ENCODE measurements at places on chromosomes 1 and 21.

DNA sequence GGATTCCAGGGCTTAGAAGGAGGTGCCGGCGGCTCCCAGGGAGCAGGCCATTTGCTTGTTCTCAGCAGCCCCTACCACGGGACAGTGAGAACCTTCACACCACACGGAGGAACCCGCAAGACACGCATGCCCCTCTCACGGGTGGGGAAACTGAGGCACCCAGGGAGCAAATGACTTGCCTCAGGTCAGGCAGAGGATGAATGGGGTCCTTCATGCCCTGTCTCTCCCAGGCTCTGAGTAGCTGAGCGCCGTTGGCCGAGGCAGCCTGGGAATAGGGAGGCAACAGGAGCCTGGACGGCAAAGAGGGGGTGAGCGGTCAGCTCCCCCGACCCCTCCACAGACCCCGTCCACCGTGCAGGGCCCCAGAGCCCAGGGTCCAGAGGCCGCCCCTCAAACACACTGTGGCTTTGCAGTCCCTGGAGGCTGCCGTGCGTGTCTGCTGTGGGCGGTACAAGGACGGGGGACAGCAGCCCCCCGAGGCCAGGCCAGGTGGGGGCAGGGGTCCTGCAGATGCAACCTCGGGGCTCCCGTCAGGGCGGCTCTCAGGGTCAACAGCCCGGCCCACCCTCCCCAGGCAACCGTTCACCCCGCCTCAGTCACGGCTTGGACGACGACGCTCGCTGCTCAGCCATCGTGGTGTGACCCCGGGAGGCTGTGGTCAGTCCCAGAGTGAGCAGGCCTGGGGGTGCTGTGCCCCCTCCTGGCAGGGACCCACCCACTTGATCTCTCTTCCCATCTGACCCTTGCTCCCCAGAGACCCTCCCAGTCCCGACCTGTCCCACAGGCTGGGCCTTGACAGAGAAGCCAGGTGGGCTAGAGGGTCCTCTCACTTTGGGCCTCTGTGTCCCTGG, 15.8 kb upstream of the COL6A2 start:
- no peak for DNase-seq

- DNase-seq = no peak
Observed at GRCh38 chr1:160768295-160768657, 27.7 kb upstream of the LY9 start.

GRCh38 chr1:93541045-93541444, 93.1 kb downstream of the FNBP1L start:
- no peak for DNase-seq

- DNase-seq = no peak
Observed at GRCh38 chr1:113605146-113605545, 154.1 kb downstream of the PHTF1 start.

- DNase-seq = no peak
Observed at GRCh38 chr1:39859859-39860812, 23.2 kb downstream of the TRIT1 start.

- DNase-seq = no peak
Observed at GRCh38 chr1:228104526-228105269, 1.6 kb upstream of the C1orf35 start.

GRCh38 chr1:15802234-15802965, 5.0 kb downstream of the UQCRHL start:
- no peak for DNase-seq

DNA sequence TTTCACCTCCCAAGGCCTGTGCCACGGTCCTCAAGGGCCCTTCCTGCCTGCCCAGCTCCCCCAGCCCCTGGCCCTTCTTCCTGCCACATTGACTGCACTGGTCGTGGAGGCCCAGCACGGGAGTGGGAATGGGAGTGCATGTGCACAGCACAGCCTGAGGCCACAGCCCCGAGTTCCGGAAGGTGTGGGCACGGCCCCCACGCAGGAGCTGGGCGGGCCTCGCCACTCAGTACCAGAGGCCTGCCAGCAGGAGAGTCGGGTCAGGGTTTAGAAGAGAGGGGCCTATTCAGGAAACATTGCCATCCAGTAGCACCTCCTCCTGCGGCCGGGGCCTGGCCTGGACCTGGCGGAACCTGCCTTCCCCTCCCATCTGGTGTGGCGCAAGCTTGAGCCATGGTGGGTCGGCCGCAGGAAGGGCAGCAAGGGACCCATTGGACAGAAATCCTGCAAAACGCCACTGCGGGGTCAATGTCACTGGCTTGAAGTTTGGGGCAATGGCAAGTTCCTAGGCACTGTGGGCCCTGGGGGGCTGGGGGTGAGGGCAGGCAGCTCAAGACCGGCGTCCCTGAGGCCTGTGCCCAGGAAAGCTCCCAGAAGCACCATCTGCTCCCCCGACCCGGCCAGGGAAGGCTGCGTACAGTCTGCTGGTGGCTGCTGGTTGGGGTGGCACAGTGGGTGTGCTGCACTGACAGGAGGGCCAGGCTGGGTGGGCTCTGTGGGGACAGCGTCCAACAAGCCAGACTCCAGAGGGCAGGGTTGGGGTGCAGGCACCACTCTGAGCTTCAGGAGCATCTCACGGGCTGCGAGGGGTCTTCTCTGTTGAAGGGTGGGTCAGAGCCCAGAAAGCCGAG, 1.8 kb upstream of the TMEM52 start:
- DNase-seq = no peak

DNA sequence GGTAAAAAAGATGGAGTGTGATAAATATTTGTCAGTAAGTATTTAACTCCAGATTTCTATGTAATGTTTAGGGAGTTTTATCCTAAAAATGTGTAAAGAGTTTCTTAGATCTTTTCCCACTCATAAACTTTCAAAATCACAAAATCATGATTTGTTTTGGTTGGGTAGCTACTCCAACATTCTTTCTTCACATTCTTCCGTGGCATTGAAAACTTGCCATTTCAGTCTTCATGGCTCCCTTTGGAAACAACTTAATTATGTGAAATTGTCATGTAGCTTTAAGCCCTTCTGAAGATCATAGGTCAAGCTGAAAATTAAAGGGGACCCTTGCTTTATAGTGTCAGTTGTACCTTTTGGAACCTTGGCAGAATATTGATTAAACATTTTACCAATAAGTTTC, 73.2 kb downstream of the ADGRL2 start:
- peak; percentile 18 for DNase-seq

- no peak for DNase-seq
Observed at GRCh38 chr1:161954050-161954449, 69.6 kb downstream of the OLFML2B start.

DNA sequence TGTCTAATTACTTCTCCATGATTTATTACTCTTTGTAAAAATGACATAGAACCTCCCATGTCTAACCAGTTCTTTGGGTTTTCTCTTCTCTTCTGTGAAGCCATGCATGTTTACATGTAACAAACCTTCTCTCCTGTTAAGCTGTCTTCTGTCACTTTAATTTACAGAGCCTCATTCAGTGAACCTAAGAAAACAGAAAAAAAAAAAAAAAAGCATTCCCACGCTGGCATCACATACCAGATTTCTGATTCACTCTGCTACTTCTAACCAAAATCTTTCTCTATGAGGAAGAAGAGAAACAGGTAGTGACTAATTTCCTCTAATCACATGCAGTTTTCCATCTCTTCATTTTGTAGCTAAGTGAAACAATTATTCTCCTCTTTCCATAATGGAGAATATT, 141.4 kb upstream of the CXADR start:
- peak; percentile 67 for DNase-seq

GRCh38 chr1:8687039-8687438, 130.4 kb downstream of the RERE start:
- DNase-seq = no peak

DNA sequence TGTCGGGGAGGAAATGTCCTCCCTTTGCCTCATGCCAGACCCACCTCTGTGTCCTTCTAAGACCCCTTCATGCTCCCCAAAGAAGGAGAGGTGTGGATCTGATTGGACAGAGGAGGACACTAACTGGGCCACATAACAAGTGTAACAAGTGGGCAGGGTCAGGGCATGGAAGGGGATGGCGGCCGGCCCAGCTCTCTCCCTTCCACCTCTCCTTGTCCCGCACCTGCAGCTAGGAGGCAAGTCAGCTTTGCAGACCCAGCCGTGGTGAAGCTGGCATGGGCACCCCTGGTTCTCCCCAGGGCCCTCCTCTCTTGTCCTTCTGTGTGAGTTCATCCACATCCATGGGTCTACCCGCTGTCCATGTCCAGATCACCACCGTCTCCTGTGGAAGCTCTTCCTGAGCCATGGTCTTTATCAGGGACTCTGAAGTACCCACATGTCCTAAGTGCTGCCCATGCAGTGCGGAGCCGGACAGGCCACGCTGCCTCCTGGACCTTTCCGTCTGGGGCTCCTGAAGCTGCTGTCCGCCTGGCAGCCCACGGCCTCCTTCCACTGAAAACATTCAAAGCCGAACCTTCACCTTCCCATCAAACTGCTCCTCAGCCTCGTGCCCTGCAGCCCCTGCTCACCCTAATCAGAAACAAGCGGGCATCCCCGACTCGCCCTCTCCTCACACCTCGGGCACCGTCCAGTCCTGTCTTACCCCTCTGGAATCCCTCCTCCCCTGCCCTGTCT, 460.5 kb downstream of the PTPRU start:
- DNase-seq = no peak

- DNase-seq = no peak
Observed at GRCh38 chr1:173581383-173582079, 21.3 kb downstream of the SLC9C2 start.

DNA sequence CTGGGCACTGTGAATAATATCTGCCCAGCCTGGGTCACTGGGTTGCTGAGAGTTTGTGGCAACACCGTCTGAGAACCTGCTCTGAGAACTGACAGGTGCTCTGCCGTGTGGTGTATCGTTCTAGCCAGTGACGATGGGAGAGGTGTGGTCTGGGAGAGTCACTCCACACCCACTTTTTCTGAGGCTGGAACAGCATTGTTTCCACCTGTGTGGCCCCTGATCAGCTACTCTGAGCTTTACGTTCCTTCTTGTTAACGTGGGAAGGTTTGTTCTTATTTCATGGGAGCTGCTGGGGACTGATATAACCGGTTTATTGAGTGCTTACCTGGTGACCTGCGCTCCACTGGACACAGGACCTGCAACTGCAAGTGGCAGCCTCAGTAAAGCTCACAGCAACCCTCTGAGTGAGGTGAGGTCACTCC, 34.8 kb upstream of the TENT5C start:
- no peak for DNase-seq

DNA sequence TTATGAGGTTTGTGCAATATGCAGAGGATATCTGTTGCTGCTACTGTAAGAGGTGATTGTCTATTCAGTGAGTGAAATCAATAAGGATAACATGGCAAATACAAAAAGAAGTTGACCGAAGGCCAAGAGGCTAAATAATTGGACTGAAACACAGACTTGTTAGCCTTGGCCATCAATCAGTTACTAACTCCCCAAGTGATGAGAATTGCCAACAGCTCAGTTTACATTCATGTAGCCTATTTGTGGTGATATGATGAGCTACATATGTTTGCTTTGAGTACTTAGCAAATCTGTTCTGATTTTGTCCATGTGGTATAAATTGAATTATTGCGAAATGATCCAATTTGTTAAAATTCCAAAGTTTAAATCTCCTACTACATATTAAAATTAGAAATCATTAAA, 68.6 kb upstream of the VAV3 start:
- no peak for DNase-seq

DNA sequence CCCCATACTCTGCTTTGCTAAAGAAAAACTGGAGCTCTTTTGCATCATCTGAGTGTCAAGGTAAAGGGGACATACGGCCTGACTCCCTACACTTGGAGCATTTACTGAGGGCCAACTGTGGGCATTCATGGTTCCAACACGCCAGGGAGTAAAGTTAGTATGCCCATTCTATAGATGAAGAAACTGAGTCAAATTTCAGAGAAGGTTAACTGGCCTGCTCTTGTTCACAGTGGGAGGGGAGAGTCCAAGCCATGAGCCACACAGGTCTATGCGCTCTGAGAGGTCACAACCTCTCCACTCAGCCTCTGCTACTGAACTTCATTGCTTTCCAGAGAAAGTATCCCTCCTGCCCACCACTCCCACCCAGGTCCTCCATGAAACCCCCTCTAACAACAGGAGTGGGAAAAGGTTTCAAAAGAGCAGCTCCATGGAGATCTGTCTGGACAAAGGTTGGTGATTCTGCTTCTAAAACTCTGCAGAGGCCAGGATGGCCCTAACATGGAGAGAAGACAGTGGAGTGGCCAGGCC, 6.8 kb upstream of the KCNN3 start:
- DNase-seq = no peak

- DNase-seq = no peak
Observed at GRCh38 chr1:40884055-40884795, 22.1 kb upstream of the CITED4 start.

GRCh38 chr1:233025157-233025556, 74.7 kb downstream of the NTPCR start:
- peak; percentile 12 for DNase-seq

DNA sequence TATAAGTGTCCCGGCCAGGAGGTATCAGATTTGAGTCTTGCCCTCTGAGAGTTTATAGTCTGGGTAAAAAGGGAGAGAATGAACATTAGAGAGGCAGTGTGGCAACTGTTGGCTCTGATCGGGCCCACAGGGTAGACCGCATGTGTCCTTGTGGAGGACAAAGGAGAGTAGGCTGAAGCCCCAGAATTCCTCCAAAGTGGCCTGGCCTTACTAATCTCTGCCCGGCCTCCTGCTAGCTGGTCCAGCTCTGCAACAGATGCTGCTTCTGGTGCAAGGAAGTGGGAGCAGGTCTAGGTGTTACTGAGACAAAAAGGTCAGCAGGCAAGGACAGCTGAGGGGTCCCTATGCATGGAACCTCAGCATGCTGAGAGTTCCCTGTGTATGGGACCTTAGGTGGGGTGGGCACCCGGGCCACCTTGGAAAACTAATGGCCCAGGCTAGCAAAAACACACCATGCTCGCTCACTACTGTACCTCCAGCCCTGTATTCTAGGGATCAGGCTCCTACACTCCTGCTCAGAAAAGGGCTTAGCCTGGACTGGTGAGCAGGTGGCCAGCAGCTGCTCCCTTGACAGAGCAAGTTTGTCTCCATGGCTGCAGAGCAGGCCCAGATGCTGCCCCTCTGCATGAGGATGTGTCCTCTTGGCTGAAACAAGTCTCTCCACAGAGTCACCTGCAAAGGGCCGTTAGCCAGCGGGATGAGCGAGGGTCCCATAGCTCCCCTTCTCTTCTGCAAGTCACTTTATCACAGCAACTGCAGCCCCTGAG, 30.3 kb upstream of the RGS16 start:
- DNase-seq = no peak

GRCh38 chr1:149888999-149889289, 10.4 kb upstream of the BOLA1 start:
- no peak for DNase-seq

- DNase-seq = no peak
Observed at GRCh38 chr1:198734323-198735008, 95.6 kb downstream of the PTPRC start.

Data from astrocyte of the cerebellum (primary cell).